MV-4-11 (cell line): ENCODE measurements at places on chromosomes 2 and 18.

GRCh38 chr18:79507076-79507545 is 111.4 kb downstream of the NFATC1 start:
- peak; percentile 69 for DNase-seq

GRCh38 chr18:61992285-61992684 is 99.5 kb upstream of the RNF152 start:
- no peak for DNase-seq

DNA sequence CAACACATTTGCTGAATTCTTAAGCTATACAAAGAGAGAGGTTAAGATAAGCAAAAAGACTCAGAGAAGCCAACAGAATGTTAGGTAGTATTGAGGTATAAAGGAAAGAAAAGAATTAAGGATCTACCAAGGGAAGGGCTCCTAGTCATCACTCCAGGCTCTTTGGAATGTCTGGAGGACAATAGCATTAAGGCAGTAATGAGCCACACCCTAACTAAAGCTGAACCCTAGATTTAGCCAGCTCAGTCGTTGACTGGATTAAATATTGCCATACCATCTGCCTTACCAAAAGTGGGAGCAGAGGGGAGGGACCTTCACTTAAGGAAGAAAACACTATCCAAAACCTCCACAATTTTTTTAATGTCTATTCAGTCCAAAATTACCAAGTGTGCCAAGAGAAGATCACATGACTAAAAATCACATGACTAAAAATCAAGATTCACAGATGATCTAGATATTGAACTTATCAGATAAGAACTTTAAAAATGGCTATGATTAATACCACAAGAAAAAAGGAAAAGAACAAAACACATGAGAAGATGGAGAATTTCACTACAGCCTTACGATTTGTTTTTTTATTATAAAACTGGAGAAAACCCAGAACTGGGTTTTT is 59.7 kb downstream of the EXOC6B start:
- no peak for DNase-seq

- DNase-seq = peak; percentile 96
Measured at GRCh38 chr2:70181363-70181956, 9.4 kb downstream of the C2orf42 start.

DNA sequence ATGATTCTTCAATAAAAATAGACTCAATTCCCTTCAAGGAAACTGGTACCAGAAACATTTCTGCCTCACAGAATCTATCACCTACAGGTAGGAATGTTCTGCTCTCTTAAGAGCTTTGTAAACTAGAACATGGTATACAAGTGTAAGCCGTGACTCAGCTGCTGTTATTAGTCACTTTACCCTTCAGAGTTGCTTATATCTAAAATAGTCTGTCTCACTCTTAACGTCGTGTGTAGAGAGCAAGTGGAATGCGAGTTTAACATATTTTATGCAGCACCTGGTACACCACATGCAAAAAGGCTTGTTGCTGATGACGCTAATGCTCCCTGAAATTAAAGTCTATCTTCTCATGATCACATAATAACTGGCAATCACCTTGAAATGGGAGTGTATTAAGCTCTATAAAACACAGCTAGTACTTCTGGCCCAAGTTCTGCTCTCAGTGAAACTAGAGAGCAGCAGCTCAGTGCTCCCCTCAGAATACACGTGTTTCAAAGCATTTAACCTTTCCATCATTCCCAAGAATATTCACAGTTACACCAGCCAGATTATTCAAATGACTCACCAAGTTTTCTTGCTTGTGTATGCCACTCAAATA is 420.0 kb downstream of the ZEB2 start:
- DNase-seq = no peak

- no peak for DNase-seq
Measured at GRCh38 chr2:127355407-127356008, 32.3 kb downstream of the MAP3K2 start.

- DNase-seq = no peak
Measured at GRCh38 chr18:73774811-73775509, 372.7 kb downstream of the FBXO15 start.

GRCh38 chr18:23793051-23793450 is 103.8 kb downstream of the LAMA3 start:
- DNase-seq = no peak

GRCh38 chr2:206112108-206112507 is 26.1 kb upstream of the INO80D start:
- no peak for DNase-seq
